ENCODE measurements at places on chromosomes 7 and 10.

DNA sequence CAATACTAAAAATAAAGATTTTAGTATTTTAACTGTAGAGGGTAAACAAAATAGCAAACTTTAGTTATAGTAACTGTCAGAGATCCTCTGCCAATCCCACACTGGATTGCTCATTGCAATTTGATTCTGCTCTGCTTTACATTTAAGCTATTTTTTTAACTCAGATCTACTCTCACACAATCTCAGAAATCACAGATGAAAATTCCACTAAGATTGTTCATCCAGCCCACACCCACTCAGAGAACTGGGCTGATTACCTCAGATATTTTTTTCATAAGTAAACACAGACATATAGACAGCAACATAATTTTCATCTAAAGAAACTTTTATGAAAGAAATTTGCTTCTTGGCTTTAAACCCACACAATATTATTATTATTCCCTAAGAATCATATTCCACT lies 7.0 kb downstream of the OSBPL3 start:
- DNase-seq = no peak

- no peak for DNase-seq
These were observed 119.5 kb downstream of the AOAH start for GRCh38 chr7:36604806-36605205.

- no peak for DNase-seq
These were observed 82.8 kb upstream of the VIPR2 start for GRCh38 chr7:159227433-159227832.

DNA sequence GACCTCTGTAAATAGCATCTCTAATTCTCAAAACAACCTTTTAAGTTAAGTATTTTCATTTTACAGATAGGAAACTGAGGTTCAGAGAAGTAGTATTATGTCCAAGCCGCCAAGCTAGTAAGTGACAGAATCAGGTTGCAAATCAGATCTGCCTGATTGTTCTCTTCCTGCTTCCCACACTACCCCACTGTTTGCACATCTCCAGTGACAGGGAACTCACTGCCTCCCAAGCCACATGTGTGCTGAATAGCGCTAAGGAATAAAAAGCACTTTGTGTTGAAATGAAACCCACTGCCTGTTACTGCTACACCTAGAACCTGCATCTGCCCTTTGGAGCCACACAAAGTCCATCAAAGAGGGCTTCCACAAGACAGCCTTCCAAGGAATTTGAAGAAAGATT lies 45.1 kb upstream of the WDR11 start:
- DNase-seq = no peak

- DNase-seq = no peak
These were observed 28.7 kb downstream of the MGMT start for GRCh38 chr10:129495698-129496097.

GRCh38 chr10:66180581-66181318 lies 745.1 kb upstream of the LRRTM3 start:
- DNase-seq = no peak

- DNase-seq = no peak
These were observed 11.8 kb downstream of the INPP5A start for GRCh38 chr10:132549371-132549770.

DNA sequence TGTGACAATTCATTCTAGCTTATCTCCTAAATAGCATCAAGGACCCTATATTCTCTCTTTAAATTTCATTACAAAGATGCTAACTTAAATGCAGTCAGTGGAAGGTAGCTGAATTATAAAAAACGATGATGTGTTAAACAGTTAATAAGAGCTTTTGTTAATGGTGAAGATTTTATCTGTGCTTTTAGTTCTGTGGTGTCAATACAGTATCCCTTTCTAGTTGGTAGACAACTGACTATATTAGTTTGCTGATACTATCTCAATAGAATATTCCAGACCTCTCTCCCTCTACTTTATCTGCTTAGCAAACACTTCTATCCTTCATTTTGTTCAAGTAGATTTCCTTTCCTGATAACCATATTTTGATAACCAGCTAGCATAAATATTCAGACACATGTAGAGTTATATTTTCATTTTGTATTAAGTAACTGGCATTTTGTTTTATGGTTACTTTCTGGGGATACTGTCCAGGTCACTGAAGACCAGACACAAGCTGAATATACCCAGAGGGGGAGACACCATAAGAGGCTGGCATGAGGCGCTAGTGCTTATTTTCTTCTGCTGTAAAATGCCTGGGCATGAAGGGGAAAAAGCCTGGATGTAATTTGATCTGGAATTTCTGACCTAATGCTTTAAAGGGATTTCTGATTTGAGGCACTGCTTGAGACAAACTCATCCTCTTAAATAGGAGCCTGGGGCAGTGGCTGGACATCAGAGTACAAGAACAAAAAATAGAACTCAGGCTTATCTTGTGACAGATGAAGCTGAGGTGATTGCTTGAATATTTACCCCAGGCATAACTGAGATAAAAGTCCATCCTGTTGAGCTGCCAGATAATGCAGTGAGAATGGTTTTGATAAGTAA lies 197.5 kb downstream of the MALRD1 start:
- no peak for DNase-seq

DNA sequence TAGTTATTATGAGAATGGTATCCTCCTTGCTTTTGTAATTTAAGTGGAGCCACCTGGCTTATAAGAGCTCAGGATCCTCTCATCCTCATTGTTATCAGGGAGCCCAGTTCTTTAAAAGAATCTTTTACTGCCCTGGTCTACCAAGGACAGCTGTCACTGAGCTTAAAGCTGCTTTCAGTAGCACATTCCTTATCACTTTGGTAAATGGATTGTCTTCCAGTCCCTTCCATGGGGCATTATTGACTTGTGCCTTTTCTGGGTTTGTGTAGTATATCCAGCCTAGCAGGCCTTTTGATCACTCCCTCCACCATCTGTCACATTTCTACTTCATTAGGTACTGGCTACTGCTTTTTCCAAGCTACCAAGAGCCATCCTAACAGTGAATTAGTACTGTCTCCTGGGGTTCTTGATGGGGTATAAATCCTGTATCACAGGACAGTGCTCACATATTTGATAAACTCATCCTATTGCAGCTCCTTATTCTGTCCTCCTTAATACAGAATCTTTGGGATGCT lies 208.9 kb downstream of the TMEM26 start:
- no peak for DNase-seq

GRCh38 chr10:116781370-116781884 lies 39.1 kb upstream of the HSPA12A start:
- DNase-seq = no peak

GRCh38 chr7:156818133-156818532 lies 74.8 kb downstream of the LMBR1 start:
- DNase-seq = no peak

DNA sequence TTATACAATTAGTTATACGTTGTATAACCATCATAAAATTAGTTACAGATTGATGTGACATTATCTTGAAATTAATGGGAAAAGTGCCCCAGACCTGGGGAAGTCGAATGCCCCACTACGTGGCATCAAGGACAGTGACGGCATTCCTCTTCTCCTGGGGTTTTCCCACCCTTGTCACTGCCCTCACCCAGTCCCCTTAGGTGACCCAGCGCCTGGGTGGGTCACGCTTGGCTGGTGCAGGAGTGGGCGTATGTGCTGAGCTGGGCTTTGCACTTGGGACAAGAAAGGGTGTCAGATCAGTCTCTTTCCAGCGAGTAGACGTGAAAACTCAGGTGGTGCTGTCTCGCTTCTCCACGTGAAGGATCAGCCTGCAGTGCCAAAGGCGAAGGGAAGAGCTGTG lies 7.6 kb downstream of the FOXK1 start:
- DNase-seq = no peak

GRCh38 chr10:78555128-78555527 lies 513.6 kb upstream of the ZMIZ1 start:
- DNase-seq = no peak

DNA sequence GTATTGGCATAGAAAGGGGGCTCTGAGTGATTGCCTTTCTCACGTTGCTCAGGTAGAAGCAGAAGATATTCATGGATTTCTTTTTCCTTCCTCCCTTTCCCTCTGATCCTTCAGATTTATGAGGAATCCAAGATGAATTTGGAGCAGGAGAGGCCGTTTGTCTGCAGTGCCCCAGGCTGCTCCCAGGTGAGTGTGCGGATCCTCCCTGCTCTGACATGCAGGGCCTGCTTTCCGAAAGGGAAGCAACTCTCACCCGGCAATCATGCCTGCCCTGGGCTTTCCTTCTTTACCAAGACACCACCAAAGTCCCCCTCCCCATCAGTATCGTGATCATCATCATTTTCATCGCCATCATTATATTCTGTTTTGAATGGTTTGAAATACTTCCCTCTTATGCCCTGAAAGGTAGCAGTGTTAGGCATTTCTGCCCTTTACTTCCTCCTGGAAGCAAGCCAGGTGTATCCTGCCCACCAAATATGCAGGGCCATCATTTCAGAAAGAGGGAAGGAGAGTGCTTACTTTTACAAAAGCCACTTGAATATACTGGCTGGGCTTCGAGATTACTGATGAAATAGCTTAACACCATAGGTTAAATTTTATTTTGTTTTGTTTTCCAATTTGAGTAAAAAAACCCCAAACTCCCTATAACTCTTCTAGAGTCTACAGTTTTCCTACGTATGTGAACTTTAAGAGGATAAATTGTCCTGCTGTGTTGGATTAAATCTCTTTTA lies 75.9 kb downstream of the CREB5 start:
- no peak for DNase-seq

GRCh38 chr10:112507046-112507445 lies 60.0 kb downstream of the VTI1A start:
- no peak for DNase-seq

DNA sequence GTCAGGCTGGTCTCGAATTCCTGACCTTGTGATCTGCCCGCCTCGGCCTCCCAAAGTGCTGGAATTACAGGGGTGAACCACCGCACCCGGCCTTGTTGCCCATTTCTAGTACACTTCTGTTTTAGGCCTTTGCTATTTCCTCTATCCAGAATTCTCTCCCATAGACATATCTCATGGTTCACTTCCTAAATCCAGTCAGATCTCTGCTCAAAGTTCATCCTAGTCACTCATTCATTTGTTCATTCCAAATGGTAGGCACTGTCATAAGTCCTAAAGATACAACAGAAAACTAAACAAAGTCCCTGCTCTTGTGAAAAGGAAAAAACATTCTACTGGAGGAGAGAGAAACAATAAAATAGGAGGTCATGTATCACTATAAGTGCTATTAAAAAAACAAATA lies 2.4 kb upstream of the MOSPD3 start:
- no peak for DNase-seq

DNA sequence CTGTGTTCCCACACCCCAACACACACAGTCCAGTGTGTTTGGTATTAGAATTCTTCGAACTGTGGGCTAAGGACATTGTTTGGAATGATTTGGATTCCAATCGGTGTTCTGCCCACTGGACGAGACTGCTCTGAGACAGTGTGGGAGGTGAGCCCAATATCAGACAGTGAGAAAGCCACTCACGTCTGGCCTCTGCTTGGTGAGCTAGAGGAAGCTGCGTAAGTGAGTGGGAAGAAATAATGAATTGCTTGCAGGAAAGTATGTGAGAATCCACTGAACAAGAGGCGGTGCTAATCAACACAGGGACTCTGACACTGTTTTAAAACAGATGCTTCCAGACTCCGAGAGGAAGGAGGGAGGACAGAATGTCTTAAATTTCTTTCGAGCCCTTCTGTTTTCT lies 675.0 kb upstream of the ANKRD30A start:
- no peak for DNase-seq

- no peak for DNase-seq
These were observed 235.7 kb downstream of the AUTS2 start for GRCh38 chr7:69833964-69834363.

- DNase-seq = no peak
These were observed 152.1 kb upstream of the TARP start for GRCh38 chr7:38425509-38425908.

- DNase-seq = peak; percentile 31
These were observed 83.7 kb upstream of the PPP2R2D start for GRCh38 chr10:131816941-131817700.

- DNase-seq = no peak
These were observed 306.4 kb upstream of the CDC14C start for GRCh38 chr7:48617993-48618392.

- no peak for DNase-seq
These were observed 92.0 kb downstream of the ZFAND4 start for GRCh38 chr10:45580371-45581215.

GRCh38 chr10:126634911-126635310 lies 35.6 kb downstream of the C10orf90 start:
- no peak for DNase-seq

GRCh38 chr10:103917302-103918052 lies 507 bp downstream of the STN1 start:
- DNase-seq = peak; percentile 69

DNA sequence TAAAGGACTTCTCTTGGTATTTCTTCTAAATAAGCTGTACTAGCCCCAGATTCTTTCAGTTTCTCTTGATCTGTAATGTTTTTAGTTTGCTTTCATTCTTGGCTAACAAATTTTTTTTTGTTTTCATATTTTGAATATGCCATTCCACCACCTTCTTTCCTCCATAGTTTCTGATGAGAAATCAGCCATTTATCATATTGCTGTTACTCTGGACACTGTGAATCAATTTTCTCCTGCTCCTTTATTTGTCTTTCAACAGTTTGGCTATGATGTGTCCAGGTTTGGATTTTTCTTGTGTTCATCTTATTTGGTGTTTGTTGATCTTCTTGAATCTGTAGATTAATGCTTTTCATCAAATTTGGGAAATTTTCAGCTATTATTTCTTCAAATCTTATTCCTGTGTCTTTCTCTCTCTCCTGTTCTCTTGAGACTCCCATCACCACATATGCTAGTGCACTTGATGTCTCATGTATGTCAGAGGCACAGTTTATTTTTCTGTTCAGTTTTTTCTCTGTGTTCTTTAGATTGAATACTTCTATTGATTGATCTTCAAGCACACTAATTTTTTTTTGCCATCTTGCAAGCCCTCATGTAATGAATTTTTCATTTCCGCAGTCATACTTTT lies 15.0 kb downstream of the ELFN1 start:
- DNase-seq = no peak

DNA sequence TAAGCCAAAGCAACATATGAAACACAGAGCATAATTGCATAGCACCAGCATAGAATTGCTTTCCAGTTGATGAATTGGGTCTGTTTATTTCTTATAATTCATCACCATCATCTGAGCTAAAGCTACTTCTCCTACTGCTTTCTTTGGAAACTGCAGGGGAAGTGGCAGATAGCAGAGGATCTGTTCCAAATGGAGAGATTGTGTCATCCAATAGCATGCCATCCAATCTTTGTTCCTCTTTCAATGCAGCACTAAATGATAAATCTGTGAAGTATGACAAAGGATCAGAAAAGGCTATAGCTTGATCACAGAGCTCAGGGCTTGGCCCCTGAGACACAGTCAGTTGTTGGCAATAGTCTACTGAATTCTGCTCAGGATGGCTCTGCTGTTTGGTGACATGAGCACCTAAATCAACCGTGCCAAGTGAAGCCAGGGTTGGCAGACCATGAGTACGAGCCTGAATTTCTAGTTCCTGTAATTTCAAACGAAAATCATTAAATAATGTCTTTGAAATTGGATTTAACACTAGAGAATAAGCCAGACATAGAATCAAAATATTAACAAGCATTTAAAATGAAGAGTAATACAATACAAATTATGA lies 90.0 kb downstream of the TFEC start:
- no peak for DNase-seq

DNA sequence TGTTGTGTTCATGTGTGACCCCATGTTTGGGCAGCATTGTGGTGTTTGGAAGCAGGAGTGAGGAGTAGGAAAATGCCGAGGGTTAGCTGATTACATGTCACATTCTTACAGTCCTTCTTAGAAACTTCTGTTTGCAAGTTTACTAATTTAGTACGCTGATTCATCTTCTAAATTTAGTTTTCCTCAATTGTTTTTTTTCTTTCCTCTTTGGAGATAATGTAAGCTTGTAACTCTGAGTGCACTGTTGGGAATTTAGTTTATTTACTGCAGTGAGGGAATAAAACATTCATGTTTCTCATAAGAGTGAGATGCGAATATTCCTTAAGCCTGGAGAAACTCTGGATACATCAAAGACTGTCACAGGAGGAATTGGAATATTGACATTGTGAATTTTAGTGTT lies 135.0 kb downstream of the NT5C2 start:
- no peak for DNase-seq
